ENCODE measurements at places on chromosomes 6 and 20.

DNA sequence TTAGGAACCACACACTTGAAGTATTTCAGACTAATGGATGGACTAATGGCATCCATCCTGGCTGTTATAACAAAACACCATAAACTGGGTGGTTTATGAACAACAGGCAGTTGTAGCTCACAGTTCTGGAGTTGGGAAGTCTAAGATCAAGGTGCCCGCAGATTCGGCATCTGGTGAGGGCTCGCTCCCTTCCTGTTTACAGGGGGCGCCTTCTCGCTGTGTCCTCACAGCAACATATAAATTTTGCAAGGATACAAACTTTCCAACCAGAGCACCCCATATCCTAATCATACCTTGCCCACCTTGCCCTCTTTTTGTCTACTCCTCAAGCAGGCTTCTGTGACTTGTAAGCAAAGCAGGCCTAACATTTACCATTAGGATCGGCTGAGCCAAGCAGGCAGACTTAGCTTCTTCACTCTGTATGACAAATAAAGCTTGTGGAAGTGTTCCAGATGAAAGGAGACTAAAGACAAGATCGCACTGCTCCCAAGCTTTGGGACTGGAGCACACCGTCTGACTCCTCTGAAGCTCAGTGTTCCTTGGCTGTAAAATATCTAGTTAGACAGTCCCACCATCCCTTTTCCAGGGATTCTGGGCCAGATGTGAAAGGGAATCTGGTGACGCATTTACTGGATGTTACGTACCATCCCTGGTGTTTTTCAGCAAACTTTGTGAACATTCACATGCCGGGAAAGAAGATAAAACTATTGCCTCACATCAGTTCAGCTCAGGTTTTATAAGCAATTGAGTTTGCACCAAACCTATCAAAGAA is 34.9 kb downstream of the GFOD1 start:
- peak; percentile 96 for DNase-seq

DNA sequence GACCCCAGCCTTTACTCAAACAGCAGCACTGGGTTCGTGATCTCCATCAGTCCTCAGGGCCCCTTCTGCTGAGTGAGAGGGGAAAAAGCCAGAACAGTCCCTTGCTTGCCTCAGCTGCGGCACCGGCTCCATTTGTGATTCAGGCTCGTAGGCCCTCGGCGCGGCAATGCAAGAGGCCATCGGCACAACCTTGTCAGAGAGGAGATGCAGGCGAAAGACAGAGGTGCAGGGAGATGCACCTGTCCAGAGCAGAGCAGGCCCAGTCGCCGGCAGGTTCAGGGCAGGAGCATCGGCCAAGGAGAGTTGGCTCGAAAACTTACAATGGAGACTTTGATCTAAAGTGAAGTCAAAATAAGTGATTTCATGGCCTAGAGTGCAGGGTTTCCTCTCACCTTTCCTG is 171.6 kb downstream of the SMOC2 start:
- DNase-seq = no peak

GRCh38 chr6:99276747-99277146 is 72.7 kb downstream of the FAXC start:
- DNase-seq = no peak

DNA sequence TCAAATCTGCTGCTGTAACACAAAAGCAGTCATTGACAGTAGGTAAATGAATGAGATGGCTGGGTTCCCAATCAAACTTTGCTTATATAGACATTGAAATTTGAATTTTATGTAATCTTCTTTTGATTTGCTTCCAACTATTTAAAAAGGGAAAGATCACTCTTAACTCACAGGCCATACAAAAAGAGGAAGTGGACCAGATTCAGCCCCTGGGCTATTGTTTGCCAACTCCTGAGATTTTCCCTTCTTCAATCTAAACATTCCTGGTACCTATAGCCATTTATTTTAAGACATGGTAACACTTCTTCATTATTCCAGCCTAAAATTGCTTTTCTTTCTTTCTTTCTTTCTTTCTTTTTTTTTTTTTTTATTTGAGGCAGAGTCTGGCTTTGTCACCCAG is 260.6 kb downstream of the TFAP2A start:
- no peak for DNase-seq

DNA sequence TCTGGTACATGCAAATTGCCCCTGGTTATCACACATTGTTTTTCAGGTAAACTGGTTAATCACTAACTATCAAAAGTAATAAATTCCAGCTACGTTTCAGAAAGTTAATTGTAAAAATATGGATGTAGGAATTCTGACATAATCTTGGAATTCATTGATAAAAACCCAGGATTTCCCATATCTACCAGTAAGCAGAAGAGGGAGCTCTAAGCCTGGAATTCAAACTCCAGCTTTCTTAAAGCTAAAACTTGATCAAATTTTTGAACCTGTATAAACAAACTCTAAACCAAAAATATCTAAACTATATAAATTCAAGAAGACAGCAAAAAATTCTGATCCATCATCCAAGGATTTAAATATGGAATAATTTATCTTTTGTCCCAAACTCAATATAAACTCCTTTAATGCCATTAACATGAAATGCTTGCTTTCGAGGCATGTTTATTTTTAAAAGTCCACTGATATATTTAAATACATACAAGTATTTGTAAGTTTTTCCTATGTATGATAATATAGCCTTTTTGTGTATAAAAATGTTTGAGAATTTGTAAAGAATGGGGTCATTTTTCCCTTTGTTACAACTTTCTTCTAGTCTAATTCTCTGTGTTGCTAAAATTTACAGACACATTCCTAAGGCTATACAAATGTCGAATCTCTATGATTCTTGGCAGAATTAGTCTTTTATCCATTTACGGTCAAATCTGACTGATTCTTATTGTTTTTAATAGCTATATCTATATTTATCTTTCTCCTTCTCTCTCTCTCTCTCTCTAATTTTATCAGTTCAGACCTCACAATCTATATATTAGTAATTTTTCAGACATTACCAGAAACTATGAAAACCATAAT is 91.4 kb upstream of the RNF217 start:
- DNase-seq = peak; percentile 56

DNA sequence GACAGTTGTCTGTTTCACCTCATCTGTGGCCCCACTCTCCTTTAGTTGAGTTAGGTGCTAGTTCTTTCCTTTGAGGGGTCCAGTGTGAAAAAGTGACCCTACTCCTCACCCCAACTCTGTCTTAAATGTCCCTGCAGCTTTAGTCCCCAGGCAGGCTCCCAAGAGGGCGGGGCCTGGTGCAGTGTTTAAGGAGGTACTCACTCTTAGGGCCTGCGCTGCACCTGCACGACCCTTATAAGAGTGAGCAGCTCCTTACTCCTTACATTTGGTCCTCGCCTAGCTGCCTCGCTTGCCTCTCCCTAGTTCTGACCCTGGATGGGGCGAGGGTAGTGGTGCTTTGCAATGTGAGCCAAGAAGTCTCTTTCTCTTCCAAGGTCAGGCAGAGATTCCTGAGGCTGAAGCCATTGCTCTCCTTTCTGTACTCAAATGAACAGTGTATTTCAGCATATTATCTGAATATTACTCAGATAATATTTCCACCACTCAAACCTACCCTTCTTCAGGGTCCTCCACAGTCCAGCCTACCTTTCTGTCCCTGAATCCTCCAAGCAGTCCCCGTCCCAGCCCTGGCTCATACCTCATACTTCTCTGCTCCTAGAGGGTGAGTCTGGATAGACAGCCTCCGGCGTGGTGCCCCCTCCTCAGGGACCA is 11.9 kb upstream of the VEGFA start:
- no peak for DNase-seq

- peak; percentile 64 for DNase-seq
Observed at GRCh38 chr20:40962733-40963504, 65.7 kb upstream of the TOP1 start.

- DNase-seq = no peak
Observed at GRCh38 chr20:17281478-17281877, 54.6 kb downstream of the PCSK2 start.

All from fibroblast of villous mesenchyme (primary cell).